ENCODE measurements at places on chromosomes 5 and 9. TPM values are rescaled to one million over a fixed set of nuclear protein-coding genes. Genes with fewer than 3 reads are reported as not detected.

GRCh38 chr5:115069087-115069968, 100.4 kb downstream of the TRIM36 start:
- H3K27ac ChIP-seq = no peak overlapping the region
- H3K4me3 ChIP-seq = no peak overlapping the region

- peaks cover 17% of the 10 kb centered on the region for H3K4me1 ChIP-seq
- DNase-seq = peak; percentile 88
- H3K27me3 ChIP-seq = no peaks in the 10 kb centered on the region
- no peak overlapping the region for H3K4me3 ChIP-seq
Observed at GRCh38 chr5:142684508-142685041, 1.3 kb downstream of the FGF1 start.

Gene PCSK5
- total RNA-seq = 2.5 TPM

- no peak overlapping the region for H3K4me3 ChIP-seq
- no peaks in the 10 kb centered on the region for H3K4me1 ChIP-seq
- H3K27me3 ChIP-seq = peaks cover 13% of the 10 kb centered on the region
- DNase-seq = no peak
Observed at GRCh38 chr9:116238776-116239340, 85.3 kb downstream of the PAPPA start.

Gene ADAMTSL2
- 0.18 TPM for total RNA-seq

Gene MARCOL
- not detected for total RNA-seq

DNA sequence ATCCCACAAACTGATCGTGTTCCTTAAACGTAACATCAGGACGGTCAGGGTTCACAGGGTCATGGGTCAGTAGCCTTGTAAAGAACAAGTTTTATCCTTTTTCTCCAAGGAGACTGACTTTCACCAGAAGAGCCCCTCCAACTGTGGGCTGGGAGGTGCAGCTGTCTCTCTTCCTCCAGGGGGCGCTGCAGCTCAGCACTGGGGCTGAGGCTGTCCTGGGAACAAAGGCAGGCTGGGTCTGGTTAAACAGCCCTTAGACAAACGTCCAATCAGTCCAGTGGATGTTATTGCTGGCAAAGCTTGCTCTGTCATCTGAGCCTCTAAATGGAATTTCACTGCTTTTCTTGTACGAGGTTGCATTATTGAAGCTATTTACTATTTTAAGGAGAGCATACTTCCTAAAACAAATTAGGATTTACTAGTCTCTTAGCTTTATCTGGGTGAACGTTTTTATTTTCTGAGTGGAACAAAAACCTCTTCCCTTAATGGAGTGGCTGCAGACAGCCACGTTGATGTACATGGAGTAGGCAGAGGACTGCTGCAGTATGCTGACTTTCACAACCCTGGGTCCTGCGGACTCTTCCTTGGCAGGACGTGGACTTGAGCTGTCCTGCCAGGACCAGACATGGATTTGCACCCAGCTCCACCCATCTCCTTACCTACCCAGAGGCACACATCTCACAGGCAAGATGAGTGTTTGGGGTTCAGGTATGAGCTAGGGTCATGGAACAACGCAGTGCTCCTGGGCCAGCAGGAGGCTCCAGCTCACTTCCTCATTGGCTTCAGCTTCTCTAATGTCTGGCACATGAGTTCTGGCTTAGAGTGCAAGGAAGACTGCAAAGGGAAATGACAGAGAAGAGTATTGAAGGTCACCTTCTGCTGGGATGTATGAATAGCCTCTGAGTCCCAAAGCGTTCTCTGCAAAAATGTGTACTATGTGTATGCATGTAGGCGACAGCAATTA, 7.8 kb downstream of the EXOSC2 start:
- H3K27ac ChIP-seq = peak overlapping the region; percentile 28
- no peak overlapping the region for H3K4me3 ChIP-seq
- H3K27me3 ChIP-seq = no peaks in the 10 kb centered on the region
- peaks cover 78% of the 10 kb centered on the region for H3K36me3 ChIP-seq
- no peaks in the 10 kb centered on the region for H3K4me1 ChIP-seq
- DNase-seq = peak; percentile 94

DNA sequence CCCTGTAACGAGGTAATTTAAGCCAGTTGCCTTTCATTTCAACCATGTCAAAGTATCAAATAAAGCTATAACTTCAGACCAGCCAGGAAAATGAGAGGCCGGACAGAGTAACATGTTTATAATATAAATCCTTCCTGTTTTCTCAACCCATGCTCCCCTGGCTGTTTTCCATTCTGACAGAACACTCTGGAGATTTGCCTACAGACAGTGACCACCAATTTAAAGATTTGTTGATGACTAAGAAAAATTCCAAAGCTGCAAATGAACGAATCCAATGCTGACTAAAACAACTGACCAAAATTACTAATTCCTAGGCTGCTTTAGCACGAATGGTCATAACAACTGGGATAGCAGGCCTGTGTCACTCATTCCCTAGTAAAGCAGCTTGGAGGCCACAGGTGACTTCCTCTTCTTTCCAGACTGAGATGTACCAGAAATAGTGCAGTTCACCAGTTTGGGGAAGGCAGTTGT, 141.4 kb downstream of the AOPEP start:
- no peaks in the 10 kb centered on the region for H3K36me3 ChIP-seq
- H3K27ac ChIP-seq = no peak overlapping the region
- H3K4me3 ChIP-seq = no peak overlapping the region
- no peak for DNase-seq
- peaks cover 8% of the 10 kb centered on the region for H3K4me1 ChIP-seq

DNA sequence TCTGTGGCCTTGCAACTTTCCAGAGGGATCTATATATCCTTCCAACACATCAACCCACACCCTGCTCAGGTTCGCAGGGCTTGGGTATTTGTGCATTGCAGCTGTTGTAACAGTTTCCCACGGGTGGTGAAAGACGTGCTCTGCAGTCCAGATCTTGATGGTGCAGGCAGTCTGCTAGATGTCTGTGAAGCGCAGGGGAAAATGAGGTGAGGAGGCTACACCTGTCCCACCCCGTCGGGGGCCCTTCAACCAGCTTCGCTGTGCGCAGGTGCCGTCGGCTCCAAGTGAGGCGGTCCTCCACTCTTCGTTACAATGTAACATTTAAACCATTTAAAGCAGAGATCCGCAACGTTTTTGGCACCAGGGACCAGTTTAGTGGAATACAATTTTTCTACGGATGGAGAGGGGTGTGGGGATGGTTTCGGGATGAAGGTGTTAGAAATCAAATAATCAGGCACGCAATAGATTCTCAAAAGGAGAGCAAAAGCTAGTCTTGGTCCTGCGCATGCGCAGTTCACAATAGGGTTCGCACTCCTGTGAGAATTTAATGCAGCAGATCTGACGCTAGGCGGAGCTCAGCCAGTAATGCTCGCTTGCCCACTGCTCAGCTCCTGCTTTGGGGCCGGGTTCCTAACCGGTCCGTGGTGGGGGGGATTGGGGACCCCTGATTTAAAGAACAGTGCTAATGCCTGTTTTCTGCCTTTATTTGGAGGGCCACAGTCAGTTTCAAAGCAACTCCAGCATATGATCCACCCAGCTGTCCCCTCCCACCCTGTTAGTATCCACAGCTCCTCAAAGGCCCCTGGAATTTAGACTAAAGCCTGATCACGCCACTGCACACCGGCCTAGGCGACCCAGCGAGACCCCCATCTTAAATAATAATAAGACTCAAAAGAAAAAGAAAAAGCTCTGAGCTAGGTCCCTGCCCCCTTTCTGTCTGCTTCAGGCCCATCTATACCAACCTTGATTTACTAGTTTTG, 97.1 kb upstream of the SELENOP start:
- peaks cover 23% of the 10 kb centered on the region for H3K27me3 ChIP-seq
- H3K36me3 ChIP-seq = no peaks in the 10 kb centered on the region
- peak; percentile 95 for DNase-seq
- H3K27ac ChIP-seq = no peak overlapping the region
- no peaks in the 10 kb centered on the region for H3K4me1 ChIP-seq

- no peaks in the 10 kb centered on the region for H3K36me3 ChIP-seq
- H3K27ac ChIP-seq = no peak overlapping the region
- no peaks in the 10 kb centered on the region for H3K27me3 ChIP-seq
- no peak overlapping the region for H3K4me3 ChIP-seq
- no peak for DNase-seq
Observed at GRCh38 chr5:129398026-129398678, 61.9 kb upstream of the ADAMTS19 start.

Gene LVRN
- 0.09 TPM for total RNA-seq

- H3K27ac ChIP-seq = no peak overlapping the region
- DNase-seq = no peak
- no peak overlapping the region for H3K4me3 ChIP-seq
Observed at GRCh38 chr5:9533096-9533495, 12.8 kb downstream of the SEMA5A start.

GRCh38 chr9:117411547-117411946, 3.3 kb downstream of the ASTN2 start:
- no peaks in the 10 kb centered on the region for H3K36me3 ChIP-seq
- peaks cover 57% of the 10 kb centered on the region for H3K27me3 ChIP-seq
- DNase-seq = peak; percentile 91
- no peak overlapping the region for H3K27ac ChIP-seq
- H3K4me3 ChIP-seq = no peak overlapping the region

- H3K4me1 ChIP-seq = no peaks in the 10 kb centered on the region
- no peak overlapping the region for H3K27ac ChIP-seq
- no peaks in the 10 kb centered on the region for H3K36me3 ChIP-seq
- no peak for DNase-seq
Observed at GRCh38 chr9:98958271-98958984, 14.7 kb downstream of the COL15A1 start.

Gene PCDHGA11
- 8.2 TPM for total RNA-seq

Gene QRFP
- not detected for total RNA-seq

DNA sequence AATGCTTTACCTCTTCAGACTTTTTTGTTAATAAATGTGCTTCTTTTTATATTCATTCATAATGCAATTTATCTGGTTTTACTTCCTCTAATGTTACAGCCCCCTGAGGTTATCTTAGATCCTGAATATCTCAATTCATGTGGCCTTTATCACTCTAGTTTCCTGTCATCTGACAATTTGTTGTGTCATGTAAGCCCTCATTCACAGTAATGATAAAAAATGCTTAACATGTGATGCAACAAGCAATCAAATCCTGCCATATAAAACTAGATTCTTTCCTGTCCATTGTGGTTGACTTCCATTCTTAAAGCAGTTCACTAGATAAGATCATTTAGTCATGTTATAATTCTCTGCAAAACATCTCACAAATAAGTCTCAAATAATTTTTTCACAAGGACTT, 991.2 kb upstream of the ACO1 start:
- no peaks in the 10 kb centered on the region for H3K4me1 ChIP-seq
- no peaks in the 10 kb centered on the region for H3K27me3 ChIP-seq
- no peak for DNase-seq
- no peak overlapping the region for H3K27ac ChIP-seq
- no peaks in the 10 kb centered on the region for H3K36me3 ChIP-seq

DNA sequence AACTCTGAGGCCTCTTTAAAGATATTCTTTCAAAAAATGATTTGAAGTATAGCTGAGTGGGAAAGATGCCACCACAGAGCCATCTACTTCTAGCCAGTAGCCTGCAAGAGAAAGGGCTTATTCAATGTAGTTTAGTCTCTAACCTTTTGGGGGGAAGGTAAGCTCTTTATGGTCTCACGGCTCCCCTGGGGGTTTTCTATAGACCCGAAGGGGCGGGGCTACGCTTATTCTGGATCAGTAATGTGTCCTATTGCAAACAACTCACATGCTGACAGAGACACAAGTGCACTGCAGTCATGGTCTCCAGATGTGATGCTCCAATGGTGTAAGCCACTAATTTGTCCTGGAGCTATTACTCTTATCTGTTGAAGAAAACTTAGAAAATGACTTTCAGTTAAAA, 53.4 kb upstream of the RPS23 start:
- H3K27ac ChIP-seq = no peak overlapping the region
- DNase-seq = no peak
- no peak overlapping the region for H3K4me3 ChIP-seq
- H3K36me3 ChIP-seq = no peaks in the 10 kb centered on the region
- H3K27me3 ChIP-seq = peaks cover 2% of the 10 kb centered on the region
- H3K4me1 ChIP-seq = no peaks in the 10 kb centered on the region

Gene PCDHGA2
- 0.12 TPM for total RNA-seq

DNA sequence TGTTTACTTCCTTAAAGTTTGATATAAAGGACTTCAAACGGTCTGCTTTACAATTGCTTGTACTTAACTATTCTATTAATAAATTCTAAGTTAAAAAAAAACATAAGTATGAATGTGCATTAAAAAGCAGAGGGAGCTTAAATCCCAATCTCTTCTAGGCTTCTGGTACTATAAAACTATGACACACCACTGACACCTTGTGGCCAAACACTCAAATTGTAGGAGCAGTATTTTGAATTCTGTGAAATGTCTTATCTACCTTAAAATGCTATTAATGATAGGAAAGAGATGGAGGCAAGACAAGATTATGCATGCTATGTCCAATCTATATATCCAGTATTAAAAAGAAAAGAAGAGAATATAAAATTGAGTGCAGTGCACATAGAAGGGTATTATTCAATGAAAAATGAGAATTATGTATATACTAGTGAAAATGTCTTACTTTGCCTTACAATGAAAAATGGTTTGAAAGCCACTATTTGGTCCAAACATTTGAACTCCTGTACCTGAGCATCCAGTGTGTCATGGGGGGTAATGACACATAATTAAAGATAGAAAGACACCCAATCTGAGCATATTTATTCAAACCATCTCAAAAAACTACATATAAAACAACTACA, 87.6 kb downstream of the ERP44 start:
- H3K4me1 ChIP-seq = no peaks in the 10 kb centered on the region
- H3K27me3 ChIP-seq = no peaks in the 10 kb centered on the region
- H3K4me3 ChIP-seq = no peak overlapping the region

Gene TSSK1B
- not detected for total RNA-seq

GRCh38 chr9:92180002-92180400, 64.8 kb upstream of the SPTLC1 start:
- H3K36me3 ChIP-seq = no peaks in the 10 kb centered on the region
- no peak overlapping the region for H3K4me3 ChIP-seq
- H3K27ac ChIP-seq = no peak overlapping the region
- DNase-seq = peak; percentile 31

DNA sequence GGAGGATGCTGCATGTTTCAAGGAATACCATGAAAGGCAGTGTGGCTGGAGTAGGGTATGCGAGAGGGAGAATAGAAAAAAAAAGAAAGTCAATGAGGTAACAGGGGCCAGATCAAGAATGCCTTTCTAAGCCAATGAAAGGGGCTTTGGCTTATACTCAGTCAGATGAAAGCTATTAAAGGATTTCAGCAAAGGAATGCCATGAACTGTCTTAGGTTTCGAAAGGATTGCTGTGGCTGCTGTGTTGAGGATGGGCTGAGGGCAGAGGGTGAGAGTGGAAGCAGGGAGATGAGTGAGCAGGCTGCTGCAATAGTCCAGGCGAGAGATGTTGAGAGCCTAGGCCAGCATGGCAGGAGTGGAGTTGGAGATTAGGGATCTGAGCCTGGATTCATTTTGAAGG, 135.4 kb upstream of the CKMT2 start:
- no peaks in the 10 kb centered on the region for H3K36me3 ChIP-seq
- H3K4me1 ChIP-seq = no peaks in the 10 kb centered on the region
- H3K4me3 ChIP-seq = no peak overlapping the region
- no peaks in the 10 kb centered on the region for H3K27me3 ChIP-seq
- no peak overlapping the region for H3K27ac ChIP-seq
- no peak for DNase-seq

Gene ROPN1L
- 0.70 TPM for total RNA-seq

DNA sequence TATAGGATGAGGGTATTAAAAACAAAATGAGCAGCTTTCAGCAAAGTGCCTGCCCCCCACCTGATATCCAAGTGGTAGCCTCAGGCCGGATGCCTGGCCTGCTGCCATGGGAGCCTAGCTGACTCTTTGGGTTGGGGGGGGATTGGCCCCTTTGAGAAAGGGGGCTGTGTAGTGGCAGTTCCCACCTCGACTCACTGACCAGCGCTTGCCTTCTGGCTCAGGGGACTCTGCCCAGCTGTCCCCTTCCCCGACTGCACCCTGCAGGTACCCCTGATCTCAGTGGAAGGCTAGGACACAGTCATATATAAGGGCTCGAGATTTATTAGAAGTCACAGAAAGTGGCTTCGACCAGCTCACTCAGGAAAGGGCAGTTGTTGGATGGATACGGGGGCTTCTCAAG, 1.5 kb upstream of the NEUROG1 start:
- H3K27me3 ChIP-seq = peaks cover 100% of the 10 kb centered on the region
- no peaks in the 10 kb centered on the region for H3K4me1 ChIP-seq
- peak; percentile 24 for DNase-seq
- no peaks in the 10 kb centered on the region for H3K36me3 ChIP-seq

Measured in endodermal cell (in vitro differentiated cells).